Stimulated activated CD8-positive, alpha-beta memory T cell treated with anti-CD3 and anti-CD28 coated beads, Interleukin-12 subunit alpha, Interleukin-12 subunit beta, amount 100 ng/mL, for 4 hours (primary cell): ENCODE measurements at places on chromosomes 1 and 21.

- no peak for DNase-seq
Observed at GRCh38 chr1:244197851-244198375, 146.8 kb downstream of the ZBTB18 start.

GRCh38 chr1:87017998-87018672 lies 103.7 kb downstream of the HS2ST1 start:
- no peak for DNase-seq

DNA sequence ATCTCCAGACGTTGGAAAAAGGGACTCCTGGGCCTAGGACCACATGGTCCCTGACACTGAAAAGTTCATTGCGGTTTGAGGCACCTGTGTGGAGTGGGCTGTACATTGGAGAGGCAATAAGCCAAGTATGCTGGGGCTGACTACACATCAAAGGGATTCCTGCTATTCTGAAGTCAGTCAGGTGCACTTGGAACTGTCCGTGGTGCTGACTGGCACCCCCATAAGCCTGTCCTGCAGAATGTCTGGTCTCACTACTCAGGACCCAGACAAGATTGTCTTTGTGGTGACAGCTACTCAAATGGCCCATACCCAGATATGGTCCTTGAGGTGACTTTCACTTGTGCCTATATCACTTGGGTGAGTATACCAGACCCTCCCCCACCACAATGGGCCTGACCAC lies 150.6 kb downstream of the RWDD3 start:
- no peak for DNase-seq

GRCh38 chr21:35145626-35146233 lies 96.6 kb upstream of the RUNX1 start:
- no peak for DNase-seq

- DNase-seq, result no peak
Observed at GRCh38 chr1:30609336-30609998, 113.9 kb downstream of the MATN1 start.

DNA sequence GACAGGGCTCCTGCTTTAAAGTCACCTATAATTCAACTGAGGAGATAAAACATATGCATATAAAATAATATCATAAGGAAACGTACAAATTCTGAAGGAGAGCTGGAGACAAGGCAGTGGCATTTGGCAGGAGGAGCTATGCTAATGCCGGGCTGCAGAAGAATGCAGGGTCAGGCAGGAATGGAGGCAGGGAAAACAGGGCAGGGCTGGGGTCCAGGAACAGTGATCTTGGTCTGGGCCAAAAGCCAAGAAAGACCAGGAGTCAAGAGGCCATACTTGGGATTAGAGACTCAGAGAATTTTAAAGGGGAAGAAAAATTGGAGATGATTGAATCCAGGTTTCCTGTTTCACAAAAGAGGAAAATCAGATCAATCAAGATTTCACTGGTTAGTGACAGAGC lies 20.0 kb upstream of the BRDT start:
- DNase-seq, result no peak

- no peak for DNase-seq
Observed at GRCh38 chr1:185735701-185736064, 1.5 kb downstream of the HMCN1 start.

GRCh38 chr1:16298653-16299052 lies 53.6 kb downstream of the FBXO42 start:
- DNase-seq, result no peak

DNA sequence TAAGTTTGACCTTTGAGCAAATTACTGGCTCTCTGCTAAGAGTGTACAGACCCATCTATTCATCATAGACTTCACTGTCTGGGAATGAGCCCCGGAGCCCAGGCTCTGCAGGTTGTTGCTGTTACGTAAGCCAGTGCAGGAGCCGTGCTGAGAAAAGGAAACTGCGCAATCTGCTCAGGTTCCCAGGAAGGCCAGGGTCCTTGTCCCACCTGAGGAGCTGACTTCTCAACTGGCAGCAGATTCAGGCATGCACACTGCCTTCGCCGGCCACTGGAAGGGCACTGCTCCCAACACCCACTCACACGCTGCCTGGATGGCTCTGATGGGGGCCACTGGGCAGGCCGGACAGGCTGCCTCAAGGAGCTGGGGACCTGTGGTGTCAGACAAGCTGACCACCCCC lies 19.5 kb downstream of the RCAN1 start:
- DNase-seq, result no peak

DNA sequence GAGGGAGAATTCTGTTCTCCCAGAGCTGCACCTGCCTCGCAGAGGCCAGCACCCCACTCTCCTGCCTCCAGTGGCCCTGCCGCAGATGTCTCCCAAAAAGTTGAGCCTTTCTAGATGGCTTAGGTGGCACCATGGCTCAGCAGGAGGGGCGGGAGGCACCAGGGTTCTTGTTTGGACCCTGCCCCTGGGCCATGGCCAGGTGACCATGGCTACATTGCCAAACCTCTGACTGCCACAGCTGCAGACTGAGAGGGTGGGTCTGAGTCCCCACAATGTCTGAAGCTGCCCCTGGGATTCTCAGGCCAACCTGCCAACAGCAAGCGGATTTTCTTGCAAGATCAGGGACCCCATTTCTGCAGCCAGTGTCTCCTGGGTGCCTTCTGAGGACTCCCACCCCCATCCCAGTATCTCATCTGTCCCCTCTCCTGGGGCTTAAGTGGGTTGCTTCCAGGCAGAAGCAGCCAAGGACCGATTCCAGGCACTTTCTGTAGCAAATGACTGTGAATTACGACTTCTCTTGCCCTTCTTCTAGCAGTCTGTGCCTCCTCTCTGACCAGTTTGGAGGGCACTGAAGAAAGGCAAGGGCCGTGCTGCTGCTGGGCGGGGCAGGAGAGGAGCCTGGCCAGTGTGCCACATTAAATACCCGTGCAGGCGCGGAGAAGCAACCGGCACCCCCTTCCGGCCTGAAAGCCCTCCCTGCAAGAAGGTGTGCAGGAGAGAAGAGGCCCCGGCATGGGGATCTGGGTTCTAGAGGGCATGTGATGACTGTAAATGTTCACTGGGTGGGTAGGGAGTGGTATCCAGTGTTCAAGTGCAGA lies 22.5 kb downstream of the SESN2 start:
- no peak for DNase-seq

DNA sequence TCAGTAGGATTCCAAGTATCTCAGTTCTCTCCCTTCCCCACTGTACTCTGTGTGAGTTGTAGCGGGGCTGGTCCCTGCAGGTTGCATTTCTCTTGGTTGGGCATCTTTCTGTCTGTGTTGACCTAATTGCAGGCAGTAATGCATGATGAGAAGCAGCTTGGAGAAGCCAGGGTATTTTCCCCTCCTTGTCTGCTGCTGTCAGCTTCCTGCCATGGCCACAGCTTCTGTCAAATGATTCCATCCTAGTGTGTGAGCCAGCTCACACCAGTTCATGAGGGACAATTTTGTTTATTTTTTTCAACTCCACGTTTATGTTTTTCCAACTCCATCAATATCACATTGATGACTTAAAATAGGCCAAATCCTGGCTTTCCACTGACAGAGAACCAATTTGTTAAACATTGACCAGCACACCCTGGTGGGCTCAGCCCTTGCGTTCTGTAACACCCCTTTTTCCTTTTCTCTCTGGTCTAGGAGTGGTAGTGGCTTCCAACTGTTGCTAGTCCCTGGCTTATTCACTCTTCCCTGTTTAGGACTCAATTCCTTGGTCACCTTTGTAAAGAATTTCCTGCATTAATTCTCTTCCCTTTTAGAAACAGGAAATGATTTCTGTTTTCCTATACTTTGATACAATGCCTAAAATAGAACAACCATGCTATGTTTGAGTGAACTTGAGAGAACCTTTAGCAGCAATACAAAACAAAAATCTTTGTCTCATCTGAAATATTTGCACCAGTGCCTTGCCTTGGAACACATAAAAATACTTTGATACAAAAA lies 44.9 kb upstream of the APOBEC4 start:
- DNase-seq, result no peak

- no peak for DNase-seq
Observed at GRCh38 chr1:204409836-204410687, 1.6 kb downstream of the PPP1R15B start.

- no peak for DNase-seq
Observed at GRCh38 chr21:34692458-34693020, 23.7 kb downstream of the CLIC6 start.

- no peak for DNase-seq
Observed at GRCh38 chr1:169371404-169371803, 3.4 kb downstream of the BLZF1 start.

GRCh38 chr1:161182214-161182613 lies 4.9 kb upstream of the B4GALT3 start:
- DNase-seq, result no peak

DNA sequence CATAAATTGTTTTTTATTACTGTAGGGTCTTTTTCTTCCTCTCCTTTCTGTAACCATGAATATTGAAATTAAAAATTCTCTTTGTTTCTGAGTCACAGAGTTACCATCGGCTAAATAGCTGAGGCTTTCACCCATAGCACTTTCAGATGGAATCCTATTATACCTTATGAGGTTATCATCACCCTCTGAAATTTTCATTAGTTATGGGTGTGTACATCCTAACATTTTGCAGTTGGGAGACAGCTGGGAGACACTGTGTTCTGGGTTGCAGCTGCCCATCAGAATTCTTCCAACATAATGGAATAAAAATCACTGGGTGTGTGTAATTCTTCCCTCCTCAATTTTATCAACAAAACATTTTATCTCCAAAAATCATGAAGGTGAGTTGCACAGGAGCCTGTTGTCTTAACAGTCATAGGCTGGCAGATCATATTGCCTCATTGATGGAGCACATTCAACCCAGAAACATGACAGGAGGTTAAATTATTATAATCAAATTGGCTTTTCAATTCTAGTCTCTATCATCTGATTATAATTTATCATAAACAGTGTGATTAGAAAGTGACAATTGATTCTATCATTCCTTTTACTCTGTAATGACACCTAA lies 17.4 kb downstream of the CYYR1 start:
- no peak for DNase-seq

- no peak for DNase-seq
Observed at GRCh38 chr1:107532318-107532717, 391.5 kb downstream of the NTNG1 start.

GRCh38 chr1:71295350-71295749 lies 214.5 kb upstream of the ZRANB2 start:
- no peak for DNase-seq

DNA sequence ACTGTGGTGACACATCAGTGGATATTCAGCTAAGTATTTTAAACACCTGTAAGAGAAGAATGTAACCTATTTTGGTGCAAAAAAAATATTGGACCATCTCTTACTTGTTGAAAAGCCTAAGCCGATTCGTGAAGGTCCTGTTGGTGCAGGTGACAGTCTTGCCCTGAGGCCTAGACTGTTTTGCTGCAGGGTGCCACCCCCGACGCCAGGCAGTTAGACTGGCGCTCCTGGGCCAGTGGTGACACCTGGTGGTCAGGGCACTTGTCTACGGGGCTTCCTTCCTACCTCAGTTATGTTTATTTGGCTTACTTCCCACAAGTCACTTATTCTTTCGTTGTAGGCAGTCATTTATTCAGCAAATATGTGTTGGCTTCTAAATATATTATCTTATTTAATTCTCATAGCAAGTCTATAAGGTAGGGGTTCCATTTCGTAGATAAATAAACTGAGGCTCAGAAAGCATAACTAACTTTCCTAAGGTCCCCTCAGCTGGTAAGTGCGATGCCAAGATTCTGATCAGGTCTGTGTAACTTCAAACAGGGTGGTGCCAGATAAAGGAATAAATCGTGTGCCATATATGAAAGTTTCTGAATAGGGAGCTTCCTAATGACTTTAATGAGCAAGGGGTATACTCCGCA lies 1.9 kb downstream of the EEIG2 start:
- peak; percentile 68 for DNase-seq

GRCh38 chr1:184244962-184245361 lies 141.9 kb upstream of the C1orf21 start:
- DNase-seq, result no peak

GRCh38 chr1:84912726-84913554 lies 19.9 kb upstream of the LPAR3 start:
- DNase-seq, result no peak

DNA sequence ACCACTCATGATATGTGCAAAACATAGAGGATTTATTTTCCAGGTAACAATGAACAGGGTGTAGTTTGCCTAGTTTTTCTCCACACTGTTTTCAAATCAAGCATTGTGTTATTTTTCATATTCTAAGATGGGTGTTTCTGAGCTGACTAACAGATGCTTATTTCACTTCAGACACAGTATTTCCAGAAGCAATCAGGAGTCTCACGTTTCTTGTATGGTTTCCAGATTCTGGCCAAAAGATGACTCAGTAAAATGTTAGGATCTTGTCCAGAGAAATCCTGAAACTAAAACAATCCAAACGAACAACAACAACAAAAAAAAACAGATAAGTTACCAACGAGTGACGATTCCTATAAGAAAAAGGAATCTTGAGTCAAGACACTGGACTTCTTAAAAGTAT lies 5.3 kb downstream of the UTS2 start:
- no peak for DNase-seq

DNA sequence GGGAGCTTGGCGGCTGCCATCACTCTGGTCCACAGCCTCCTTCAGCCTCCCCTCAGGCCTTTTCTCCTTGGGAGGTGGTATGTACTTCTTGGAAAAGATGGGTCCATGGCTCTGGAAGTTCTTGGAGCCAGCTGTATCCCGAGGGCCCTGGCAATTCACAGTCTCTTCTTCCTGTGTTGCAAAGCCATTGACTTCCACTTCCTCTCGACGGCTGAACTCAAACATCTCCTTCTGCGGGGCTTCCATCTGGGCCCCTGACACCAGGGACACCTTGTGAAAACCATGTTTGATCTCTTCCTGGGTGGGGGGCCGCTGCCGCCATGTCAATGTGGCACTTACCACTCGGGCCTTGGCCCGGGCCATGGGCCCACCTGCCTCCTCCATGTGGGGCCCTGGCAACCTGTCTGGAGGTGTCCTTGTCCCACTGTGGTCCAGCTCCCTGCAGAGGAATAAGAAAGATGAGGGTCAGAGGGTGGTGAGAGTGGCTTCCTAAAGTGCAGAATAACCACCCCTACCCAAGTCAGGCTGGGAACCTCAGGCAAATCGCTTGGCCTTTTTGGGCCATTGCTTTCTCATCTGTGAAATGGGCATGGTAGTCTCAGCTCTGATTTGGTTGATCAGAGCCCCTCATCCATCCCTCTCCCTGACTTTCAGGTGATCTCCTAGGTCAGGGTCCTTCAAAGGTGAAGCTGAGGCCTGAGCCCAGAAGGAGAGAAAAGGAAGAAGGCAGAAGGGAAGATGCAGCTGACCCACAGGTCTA lies 7.5 kb downstream of the CRYBG2 start:
- no peak for DNase-seq

GRCh38 chr1:228217551-228218344 lies 9.9 kb downstream of the OBSCN start:
- DNase-seq, result no peak

- no peak for DNase-seq
Observed at GRCh38 chr1:72100771-72101170, 181.6 kb downstream of the NEGR1 start.

DNA sequence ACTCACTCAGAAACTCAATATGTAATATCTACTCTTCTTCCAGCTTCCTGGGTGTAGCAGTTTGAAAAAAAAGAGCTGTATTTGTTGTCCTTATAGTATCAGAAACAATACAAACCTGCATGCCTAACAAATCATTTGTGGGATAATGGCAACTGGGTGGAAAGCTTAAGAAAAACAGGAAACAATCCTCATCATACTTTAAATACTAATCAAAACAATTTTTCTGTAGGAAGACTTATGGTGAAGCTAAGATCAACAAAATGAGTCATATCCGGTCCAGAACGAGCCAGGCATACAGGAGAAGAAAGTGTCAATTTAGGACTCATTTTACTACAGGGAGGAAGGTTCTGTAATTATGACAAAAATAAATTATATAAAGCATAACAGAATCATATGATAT lies 181.8 kb upstream of the ADGRL4 start:
- DNase-seq, result no peak

GRCh38 chr1:59046730-59047157 lies 250.2 kb upstream of the FGGY start:
- DNase-seq, result peak; percentile 13
